ENCODE measurements at places on chromosomes 2 and 18.
A peak's percentile ranks its signal among the peaks of the same experiment; 100 is the strongest.

DNA sequence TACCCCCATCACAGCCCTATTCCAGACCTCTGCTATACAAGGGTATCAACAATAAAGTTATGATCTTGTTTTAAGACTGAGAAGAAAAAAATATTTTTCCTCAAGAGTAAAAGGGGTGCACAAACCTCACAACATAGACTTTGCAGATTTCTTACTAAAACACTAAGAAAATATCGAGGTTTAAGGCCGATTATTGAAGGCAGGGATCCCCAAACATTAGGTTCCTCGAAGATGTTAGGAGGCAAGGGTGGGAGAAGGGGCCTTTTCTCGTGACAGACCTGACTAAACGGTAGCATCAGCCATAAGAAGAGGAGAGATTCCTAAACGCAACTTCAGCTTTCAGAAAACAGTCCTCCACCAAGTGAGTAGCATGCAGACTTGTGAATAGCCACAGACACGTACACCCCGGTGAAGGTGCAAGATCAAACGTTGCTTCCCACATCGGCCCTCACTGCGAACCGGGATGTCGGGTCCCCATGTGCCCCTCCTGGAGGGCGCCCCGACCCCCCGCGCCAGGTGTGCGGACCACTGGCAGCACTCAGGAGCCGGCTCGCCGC lies 678 bp downstream of the PIAS2 start:
- DNase-seq = peak; percentile 16

DNA sequence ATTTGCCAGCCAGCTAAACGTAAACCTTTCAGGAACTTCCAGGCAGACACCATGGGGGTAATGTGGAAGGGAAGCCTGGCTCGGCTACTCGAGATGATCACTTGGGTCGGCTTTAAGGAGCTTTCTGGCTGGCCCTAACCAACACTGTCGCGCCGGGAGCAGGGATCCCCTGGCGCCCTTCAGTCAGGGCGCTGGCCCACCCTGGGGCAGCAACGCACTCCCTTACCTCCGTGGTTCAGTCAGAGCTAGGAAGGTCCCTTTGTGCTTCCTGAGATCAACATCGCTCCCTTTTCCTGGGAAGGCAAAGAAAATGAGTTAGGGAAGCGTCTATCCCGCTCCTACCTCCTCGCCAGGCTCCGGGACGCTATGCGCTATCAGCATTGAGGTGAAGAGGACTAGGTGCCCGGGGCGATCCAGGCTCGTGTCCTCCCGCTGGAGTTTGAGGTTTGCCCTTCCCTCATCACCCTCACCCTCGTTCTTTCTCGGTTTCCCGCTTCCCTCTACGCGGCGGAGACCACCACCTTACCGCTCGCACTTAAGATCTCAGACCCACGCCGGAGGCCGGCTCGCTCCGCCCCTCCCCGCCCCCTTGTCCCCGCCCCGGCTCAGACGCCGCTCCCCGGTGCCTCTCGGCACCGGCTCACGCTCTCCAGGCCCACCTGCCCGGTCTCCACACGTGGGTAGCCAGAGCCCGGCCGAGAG lies 449 bp upstream of the ATRAID start:
- DNase-seq = no peak

GRCh38 chr2:238916176-238916874 lies 68.4 kb downstream of the TWIST2 start:
- DNase-seq = no peak

DNA sequence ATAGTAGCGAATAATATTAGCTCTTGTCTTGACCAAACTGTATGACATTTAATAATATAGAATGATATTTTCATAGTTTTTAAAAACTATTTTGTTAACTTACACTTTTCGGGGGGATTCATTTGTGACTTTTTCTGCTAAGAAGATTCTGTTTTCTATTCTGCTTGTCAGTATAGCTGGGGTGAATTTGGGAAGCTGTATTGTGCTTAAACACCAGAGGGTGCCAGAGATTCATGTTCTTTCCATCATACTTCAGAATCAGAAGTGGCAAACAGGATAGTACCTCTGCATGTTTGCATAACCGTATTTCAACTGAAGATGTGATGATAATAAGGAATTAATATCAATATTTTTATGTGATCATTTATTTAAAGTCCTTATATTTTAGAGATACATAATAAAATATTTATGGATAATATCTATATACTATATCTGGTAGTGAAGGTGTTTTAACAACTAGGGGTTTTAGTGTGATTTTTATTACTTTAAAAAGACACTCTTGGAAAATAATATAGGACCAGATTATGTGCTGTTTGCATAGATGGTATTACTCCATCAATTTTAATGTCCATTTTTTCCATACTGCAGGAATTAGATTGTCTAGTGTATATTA lies 81.0 kb downstream of the TAF4B start:
- no peak for DNase-seq

GRCh38 chr2:138000796-138001195 lies 36.5 kb downstream of the HNMT start:
- DNase-seq = no peak

DNA sequence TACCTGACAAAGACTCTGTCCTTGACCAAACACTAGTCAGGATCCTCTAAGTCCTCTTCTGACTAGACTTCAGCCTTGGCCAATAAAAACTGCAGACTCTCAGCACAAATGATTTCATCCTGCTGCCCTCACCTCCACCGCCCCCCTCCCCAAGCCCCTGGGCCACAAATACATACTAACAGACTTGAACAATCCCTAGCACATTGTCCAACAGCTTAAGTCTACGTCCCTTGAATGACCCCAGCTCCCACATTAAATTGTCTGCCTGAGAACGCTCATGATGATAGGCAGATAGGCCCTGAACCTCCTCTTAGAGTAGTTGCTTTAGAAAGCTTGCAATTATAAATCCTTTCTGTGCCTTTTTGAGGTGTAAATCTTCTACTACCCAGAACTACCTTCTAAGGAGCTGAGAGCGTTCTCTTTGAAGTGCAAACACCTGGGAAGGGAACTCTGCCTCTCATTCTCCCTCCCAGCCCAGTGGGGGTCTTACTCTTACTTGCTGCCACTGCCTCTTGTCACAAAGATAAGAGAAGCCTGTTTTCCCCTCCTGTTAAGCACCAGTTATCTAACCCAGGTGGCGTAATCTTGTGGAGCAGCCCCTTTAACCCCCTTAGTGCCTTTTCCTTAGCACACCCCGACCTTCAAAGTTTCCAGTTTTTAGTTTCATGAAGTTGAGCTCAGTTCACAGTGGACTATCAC lies 1225.6 kb downstream of the LRP1B start:
- DNase-seq = no peak

GRCh38 chr2:71736091-71736861 lies 282.9 kb downstream of the DYSF start:
- DNase-seq = no peak

DNA sequence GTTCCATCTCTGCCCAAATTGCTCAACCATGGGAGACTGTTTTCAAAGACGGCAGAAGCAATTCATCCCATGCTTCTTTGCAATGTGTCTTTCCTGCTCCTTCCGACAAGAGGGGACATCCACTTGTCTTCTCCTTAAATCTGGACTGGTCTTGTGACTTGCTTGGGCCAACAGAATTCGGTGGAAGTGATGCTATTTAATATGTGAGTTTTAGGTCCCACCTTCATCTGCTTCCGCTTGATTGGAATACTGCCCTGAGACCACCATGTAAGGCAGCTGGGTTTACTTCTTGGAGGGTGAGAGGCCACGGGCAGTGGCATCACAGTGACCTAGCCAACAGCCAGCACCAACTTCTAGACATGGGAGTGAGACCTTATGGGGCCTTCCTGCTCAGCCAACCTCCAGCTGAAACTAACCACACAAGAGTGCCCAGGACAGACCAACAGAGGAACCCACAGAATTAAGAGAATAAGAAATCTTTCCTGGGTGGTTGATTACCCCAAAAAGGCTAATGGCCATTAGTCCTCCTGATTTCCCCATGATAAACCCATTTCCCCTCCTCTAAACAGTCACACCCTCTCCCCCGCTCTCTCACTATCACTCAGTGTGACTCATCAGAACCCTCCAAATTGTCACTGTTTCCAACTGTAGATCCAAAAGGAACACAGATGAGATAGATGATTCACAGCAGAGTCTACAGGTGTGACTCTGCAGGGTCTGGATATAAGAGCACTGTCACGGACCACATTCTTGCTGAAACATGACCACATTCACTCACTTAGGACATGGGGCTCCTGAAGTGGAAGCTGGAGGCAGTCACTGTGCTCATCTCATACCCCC lies 16.2 kb upstream of the RHOB start:
- DNase-seq = no peak

DNA sequence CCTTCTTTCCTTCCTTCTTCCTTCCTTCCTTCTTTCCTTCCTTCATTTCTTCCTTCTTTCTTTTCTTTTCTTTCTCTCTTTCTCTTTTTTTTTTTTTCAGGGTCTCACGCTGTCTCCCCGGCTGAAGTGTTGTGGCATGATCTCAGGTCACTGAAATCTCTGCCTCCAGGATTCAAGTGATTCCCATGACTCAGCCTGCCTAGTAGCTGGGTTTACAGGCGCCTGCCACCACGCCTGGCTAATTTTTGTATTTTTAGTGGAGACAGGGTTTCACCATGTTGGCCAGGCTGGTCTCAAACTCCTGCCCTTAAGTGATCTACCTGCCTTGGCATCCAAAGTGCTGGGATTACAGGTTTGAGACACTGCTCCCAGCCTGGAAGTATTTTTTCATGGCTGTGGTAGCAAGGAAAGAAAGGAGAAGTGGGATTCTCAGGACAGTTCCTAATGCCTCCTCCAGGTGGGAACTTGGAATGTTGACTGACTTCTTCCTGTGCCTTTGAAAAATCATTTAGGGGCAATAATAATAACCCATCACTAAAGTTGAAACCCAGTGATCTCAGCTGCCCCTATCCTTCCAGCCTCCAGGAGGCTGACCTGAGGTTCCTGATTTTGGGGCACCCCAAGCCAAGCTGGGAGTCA lies 89.3 kb upstream of the CELF4 start:
- no peak for DNase-seq

DNA sequence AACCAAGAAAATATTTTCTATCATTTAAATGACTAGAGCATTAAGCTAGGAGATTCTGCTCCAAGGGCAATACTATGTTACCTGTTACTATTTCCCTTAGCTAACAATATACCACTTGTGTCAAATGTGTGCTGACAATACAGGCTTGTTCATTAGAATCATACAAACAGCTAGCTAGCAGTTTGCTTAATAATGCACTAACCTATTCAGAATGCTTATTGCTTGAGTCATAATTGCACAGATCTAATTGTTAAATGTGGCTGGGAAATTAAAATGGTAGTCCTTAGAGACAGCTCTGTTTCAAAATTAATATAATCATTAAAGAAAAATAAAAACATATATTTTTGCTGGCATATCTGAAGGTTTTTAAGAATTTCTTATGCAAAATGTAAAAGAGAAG lies 344.2 kb downstream of the ERBB4 start:
- DNase-seq = no peak

DNA sequence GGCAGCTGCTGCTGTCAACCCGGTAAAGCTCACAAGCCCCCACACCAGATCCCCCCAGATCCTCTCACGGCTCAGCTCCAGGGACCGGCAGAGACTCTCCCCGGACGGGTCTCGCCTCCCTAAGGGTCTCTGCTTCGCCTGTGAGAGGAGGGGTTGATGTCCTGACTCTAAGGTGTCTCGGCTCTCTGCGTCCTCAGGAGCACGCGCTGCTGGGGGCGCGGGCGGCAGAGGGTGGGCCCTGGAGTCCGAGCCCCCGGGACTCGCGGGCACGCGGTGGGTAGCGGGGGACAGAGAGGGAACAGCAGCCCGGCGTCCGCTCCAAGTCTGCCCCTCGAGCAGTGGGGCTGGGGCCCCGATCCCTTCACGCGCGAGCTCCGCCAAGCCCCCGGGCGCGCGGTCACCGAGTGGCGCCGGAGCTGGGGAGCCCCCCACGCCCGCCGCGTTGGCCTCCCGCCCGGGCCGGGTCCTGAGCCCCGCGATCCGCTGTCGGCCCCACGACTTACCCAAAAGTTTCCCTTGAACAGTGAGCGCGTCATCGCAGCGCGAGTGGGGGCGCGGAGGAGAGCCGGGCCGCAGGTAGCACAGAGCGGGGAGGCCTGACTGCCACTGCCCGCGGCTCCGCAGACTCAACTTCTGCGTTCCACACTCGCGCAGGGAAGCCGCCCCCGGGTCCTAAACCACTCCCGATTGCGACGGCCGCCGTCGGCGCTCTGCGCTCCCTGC lies at the start of gene PSTPIP2:
Gene PSTPIP2 (minus strand): TSS at position 608 of the 723 bp plus-strand sequence. CDS start 72 bp downstream, at position 536.
- DNase-seq = peak; percentile 13

GRCh38 chr2:132729522-132729921 lies 59.5 kb upstream of the LYPD1 start:
- DNase-seq = no peak

DNA sequence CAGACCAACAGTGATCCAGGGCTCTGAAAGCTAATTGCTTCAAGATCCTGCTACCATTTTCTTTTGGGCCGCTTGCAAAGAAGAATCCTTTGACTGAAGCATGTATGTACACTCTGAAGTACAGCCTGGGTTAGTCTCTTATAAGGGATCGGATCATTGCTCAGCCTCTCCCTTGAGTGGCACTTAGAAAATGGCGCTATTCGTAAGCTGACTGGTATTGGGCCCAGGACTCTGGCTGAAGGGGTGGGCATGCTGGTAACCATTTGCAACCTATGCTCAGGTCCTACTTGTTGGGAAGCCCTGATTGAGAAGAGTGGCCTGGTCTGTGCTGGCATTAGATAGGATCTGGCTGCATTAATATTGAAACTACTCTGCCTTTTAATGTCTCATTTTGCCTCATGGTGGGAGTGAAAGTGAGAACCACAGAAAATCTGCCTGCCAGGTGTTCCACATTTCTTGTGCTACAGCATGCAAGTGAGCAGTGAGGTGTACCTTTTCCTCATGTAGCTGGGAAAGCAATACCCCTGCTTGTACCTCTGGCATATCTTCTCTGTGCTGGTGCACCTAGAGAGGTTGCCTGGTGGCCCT lies 661 bp upstream of the MGAT5 start:
- DNase-seq = no peak

- no peak for DNase-seq
These were observed 31.6 kb downstream of the MBD2 start for GRCh38 chr18:54192900-54193299.

- DNase-seq = no peak
These were observed 35.7 kb downstream of the COPS7B start for GRCh38 chr2:231821908-231822307.

- no peak for DNase-seq
These were observed 37.2 kb downstream of the YES1 start for GRCh38 chr18:774811-775210.

DNA sequence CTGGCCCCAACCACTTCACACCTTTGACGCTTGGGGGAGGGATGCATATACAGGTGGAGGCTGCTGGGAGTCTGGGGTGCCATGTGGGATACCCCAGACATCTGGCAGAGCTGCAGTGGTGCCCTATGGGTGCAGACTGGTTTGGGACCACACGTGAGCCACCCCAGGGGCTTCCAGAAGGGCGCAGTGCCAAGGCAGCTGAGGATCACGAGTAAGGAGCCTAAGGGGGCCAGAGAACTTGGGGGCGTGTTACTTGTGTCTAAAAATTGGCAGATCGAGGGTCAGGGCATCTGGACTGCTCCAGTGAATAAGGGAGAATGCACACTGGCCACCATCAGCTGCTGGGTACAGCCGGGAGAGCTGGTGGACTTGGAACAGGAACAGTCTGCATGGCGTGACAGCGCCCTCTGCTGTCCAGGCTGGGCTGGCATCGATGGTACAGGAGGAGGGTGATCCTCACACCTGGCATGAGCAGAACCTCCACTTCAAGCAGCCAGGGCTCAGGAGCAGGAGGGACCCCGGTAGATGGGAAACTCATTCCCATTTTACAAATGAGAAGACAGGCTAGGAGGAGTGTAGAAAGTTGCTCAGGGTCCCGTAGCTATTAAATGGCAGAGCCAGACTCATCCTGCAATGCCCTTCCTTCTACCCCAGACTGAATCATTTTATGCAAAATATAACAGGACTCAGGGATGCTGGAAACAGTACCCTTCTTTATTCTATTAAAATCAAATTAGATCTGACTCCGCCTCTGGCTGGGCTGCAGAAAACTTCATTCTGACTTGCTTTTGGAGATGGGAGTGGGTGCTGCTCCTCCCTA lies 60.4 kb downstream of the ATOH8 start:
- peak; percentile 67 for DNase-seq

All from stimulated activated CD4-positive, alpha-beta T cell treated with anti-CD3 and anti-CD28 coated beads, Interleukin-1b, Interleukin-23, amount 100 ng/mL, for 1 hour (primary cell).